ENCODE measurements at places on chromosomes 11 and 22.

GRCh38 chr11:119100994-119101758 is 477 bp downstream of the DPAGT1 start:
- no peak for DNase-seq

GRCh38 chr11:83293457-83293774 is 7.2 kb upstream of the CCDC90B start:
- DNase-seq, result no peak

DNA sequence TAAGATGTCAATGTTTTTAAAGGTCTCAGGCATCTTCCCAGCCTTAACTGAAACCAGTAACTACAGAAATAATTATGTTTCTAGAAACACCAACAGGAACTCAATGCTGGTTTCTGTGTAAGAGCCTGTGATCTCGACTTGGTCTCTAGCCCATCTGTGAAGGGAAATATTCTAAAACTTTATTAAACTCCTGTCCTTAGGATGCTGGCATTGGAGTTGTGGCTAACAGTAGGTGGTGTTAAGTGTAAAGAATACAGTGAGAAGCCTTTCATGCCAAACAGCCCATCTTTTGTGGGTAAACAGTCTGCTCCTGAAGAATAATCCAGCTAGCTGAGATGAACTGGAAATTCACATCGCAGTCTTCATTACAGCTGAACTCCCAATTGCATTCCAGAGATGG is 133.2 kb downstream of the ADAMTS15 start:
- no peak for DNase-seq

- DNase-seq, result no peak
Observed at GRCh38 chr22:37295213-37295886, 13.0 kb downstream of the CYTH4 start.

DNA sequence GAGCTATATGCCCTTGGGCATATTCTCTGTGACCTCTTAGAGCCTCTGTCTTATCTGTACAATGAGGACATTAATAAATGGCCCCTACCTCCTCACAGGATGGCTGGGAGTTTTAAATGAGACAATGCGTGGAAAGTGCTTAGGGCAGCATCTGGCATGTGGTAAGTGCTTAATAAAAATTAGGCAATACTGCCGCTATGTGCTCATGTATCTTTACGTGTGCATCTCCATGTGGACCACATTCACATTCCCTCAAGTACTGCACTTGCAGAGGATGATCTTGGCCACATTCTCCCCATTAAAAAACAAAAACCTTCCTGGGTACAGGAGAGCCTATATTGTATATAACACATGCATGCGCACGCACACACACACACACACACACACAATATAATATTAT is 19.1 kb upstream of the BSX start:
- no peak for DNase-seq

DNA sequence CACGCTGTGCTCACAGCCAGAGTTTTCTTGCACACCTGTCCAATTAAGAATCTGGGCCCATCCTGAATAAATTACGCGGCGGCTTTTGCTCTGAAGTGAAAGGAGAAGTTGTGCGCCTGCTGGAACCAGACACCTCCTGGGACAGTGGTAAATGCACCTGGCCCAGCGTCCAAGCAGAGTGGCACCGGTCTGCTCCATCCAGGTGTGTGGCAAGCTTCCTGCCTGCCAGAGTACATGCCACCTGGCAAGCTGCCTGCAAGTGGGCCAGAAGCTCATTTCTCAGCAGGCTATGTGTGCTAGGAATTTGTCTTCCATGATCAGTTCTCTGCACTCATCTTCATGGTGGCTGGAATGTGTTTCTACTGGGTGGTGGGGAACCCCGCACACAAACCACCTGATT is 660.6 kb downstream of the ETS1 start:
- no peak for DNase-seq

- DNase-seq, result no peak
Observed at GRCh38 chr11:19110295-19110694, 6.7 kb upstream of the ZDHHC13 start.

GRCh38 chr11:27783701-27784355 is 83.6 kb upstream of the BDNF start:
- no peak for DNase-seq

GRCh38 chr22:32233091-32233490 is 22.1 kb downstream of the SLC5A4 start:
- no peak for DNase-seq

GRCh38 chr22:25109878-25110595 is 89.6 kb upstream of the CRYBB3 start:
- no peak for DNase-seq

GRCh38 chr22:17228725-17229126 is 9.5 kb upstream of the ADA2 start:
- DNase-seq, result no peak

DNA sequence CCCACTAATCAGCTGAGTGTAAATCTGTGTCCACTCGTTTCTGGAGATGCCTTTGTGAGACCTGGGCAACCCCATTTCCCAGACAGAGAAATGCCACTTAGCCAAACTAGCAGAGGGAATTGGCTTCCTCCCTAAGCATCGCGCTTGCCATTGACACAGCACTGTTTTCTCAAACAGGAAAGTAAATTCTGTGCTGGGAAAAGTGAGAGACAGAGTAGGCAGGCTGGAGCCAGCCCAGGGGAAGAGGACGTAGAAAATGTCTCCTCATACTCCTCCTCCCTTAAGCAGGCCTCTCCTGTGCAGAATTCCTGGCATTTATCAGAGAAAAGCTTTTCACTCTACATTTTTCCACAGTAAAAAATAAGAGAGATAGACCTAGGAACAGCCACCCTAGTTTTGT is 99.1 kb upstream of the AMOTL1 start:
- no peak for DNase-seq

DNA sequence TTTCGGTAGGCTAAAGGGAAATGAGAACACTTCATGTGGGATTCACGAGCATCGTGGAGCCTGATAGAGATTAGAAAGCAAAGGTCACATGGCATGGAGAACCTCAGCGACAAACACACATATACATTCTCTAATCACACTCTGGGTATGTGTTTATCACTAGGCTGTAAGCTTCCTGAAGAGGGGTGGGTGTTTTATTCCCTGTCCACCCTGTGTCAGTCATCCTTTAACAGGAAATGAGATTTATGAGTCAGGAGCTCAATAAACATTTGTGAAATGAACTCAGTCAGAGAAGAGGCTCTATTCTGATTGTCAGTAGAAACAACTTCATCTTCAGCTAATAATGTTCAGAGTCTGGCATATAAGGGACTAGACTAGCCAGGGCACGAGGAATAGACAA is 71.7 kb upstream of the EIF3M start:
- no peak for DNase-seq

DNA sequence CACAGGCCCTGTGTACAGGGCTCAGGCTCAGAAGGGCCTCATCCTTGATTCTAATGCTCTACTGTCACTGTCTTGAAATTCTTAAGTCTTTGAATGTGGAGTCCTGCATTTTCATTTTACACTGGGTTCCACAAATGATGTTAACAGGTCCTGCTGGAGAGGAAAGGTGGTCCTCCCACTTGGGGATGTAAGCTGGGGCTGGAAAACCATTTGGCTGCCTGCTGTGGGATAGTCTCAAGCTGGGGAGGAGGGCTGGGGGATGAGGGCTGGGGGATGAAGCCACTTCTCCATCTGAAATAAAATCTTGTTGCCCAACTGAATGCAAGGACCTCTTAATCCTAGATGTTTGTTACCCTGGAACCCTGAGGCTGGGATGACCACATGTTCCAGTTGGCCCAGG is 423.0 kb downstream of the TENM4 start:
- no peak for DNase-seq

DNA sequence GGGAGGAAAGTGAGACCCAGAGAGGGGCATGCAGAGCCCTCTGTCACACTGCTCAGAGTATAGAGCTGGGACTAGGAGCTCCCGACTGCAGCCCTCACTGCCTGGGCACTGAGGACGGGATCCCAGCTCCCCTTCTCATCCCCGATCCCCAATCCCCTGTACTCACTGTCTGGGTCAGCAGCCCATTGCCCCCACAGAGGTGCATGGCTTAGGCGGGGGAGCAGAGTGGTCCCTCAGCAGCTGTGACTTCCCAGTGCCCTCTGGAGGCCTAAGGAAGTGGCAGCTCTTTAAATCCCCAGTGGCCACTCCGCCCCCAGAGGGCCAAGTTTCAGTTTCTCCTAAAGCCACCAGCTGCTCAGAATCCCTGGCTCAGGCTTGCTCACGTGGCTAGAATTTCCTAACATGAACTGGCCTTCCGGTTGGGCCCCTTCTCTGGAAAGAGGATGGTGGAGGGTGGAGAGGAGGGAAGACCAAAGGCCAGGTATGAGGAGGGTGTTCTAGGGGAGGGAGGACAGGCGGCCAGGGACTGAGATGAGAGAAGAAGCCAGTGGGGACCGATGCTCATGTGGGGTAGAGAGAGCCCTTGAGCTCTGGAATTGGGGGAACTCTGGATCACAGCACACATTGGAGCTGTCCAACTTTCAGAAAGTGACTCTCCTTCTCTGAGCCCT is at the start of gene BATF2:
Gene BATF2, minus strand, starts transcription at position 262 of the 671 bp plus-strand sequence. Its CDS starts 57 bp downstream, at position 205.
- no peak for DNase-seq

DNA sequence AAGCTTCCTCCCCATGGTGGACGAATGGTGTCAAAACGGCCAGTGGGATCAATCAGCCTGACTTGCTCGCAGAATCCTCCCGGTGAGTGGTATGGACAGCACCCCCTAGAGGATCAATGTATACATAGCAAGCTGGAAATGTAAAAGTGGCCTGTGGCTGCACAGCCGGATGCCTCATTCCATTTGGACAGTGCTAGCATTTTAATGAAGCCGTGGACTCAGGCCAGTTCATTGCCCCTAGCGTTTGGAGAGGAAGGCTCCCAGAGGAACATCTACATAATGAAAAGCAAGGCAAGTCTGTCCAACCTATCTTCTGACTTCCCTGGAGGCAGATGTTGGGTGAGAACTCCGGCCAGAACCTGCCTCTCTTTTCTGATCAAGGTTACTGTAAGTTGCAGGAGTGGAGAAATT is 942.3 kb downstream of the NTM start:
- DNase-seq, result no peak

DNA sequence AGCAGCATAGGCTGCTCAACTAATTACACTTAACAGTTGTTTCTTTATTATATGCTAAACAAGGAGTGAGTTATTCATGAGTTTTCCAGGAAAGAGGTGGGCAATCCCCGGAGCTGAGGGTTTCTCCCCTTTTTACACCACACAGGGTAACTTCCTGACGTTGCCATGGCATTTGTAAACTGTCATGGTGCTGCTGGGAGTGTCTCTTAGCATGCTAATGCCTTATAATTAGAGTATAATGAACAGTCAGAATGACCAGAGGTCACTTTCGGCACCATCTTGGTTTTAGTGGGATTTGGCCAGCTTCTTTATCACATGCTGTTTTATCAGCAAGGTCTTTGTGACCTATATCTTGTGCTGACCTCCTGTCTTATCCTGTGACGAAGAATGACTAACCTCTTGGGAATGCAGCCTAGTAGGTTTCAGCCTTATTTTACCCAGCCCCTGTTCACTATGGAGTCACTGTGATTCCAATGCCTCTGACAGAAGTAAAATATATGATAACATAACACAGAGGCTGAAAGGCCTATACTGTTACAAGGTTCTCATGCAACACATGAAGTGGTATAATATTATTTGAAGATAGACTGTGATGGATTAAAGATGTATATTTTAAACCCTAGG is 41.3 kb upstream of the RDX start:
- peak; percentile 21 for DNase-seq

DNA sequence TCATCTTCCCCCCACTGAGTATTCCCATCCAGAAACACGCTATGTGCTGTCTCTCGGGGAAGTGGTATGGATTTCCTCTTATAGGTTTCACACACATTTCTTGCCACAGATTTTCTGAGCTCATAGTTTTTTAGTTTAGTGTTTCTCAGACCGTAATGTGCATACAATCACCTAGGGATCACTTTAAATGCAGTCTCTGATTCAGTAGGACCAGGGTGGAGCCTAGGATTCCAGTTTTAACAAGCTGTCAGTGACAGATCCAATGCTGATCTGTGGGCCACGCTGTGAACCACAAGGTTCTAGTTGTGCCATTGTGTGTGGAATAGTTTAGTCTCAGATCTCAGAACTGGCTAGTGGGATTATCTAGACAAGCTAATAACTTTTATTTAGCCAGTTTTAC is 23.7 kb upstream of the CXCR5 start:
- DNase-seq, result no peak

DNA sequence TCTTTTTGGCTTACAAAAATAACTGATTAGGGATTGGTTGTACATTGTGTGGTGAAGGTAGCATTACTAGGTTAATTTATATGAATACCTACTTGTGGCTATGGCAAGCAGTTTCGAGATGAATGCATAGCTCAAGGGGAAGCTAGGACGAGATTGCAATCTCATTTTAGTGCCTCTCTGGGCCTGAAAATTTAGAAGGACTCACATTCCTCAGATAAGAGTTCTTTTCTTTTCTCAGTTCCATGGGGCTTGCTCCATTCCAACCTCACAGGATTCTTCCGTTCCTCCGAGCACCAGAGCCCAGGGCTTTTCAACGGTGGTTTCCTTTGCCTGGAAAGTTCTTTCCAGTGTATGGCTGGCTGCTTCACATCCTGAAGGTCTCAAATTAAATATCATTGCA is 82.1 kb downstream of the CECR2 start:
- no peak for DNase-seq

DNA sequence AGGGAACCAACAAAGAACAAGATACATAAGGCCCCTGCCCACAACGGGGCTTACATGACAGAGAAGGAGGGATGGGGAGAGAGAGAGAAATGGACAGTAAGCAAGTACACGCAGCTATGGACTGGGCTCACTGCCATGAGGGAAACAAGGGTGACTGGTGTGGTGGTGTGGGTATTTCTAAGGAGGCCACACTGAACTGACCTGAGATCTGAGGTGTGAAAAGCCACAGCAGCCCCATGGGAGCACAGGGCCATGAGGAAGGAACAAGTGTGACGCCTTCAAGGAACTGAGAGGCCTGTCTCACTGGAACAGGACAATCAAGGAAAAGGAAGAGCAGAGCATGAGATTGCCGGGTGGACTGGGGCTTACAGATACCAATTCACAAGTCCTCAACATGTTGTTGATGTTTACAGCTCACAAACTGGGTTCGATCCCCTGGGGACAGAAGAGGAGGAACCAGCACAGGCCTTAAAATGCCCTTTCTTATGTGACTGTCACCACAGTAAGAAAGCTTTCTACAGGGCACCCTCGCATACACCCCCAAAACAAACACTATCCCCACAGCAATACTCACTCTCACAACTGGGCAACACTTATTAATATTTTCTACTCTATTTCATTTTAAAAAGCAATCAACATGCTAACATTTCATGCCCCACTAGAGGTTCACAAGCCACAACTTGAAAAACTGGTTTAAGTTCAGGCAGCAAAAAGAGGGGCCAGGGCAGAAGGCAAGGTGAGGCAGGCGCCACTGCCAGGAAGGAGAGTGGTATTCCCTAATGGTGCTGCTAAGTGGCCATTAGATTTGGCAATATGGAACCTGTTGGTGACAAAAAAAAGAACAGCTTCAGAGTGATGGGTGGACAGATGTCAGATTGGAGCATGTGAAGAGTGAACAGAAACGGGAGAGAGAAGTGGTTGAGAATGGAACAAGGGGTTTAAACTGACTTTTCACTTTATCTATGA is 39.1 kb downstream of the TCIRG1 start:
- DNase-seq, result no peak

DNA sequence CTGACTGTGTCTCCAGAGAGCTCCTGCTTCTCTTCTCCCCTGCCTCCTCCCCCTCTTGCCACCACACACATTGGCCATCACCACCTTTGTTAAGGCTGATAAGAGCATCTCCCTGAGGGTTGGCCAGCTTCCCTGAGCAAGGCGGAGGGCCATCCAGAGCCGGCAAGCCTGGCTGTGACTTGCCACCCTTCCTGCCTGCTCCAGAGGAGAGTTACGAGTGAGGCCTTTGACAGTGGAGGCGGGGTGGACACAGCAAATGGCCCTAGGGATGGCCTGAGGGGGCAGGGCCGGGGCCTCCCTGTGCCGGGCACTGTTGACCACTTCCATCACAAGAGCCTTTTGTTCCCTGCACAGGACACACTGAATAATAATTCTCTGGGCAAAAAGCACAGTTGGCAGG is 5.4 kb downstream of the FREY1 start:
- DNase-seq, result no peak
